ENCODE measurements at places on chromosomes 4 and X.

GRCh38 chrX:24145303-24146186, 4.0 kb upstream of the ZFX start:
- no peak for DNase-seq

- no peak for DNase-seq
Observed at GRCh38 chr4:80215449-80216052, 18.2 kb downstream of the PRDM8 start.

DNA sequence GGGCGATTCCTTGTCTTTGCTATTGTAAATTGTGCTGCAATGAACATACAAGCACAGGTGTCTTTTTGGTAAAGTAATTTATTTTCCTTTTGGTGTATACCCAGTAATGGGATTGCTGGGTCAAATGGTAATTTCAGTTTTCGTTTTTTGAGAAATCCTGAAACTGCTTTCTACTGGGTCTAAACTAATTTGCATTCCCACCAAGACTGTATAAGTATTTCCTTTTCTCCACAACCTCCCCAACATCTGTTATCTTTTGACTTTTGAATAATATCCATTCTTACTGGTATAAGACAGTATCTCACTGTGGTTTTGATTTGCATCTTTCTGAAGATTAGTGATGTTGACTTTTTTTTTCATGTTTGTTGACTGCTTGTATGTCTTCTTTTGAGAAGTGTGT, 2506.0 kb downstream of the PCDH7 start:
- DNase-seq, result no peak

DNA sequence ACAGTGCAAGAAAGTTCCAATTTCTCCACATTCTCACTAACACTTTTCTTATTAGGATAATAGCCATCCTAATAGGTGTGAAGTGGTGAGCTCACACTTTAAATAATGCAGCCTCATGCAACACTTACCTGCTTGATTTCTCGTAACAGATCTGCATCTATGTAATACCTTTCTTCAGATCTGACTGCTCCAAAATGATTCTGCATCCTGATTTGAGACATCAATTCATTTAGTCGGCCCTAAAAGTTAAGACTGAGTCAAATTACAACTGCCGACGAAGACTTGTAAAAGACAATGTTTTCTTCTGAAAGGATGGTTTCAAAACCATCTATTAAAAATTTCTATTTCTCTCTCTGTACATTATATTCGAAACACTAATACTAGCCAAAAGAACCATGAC, 30.7 kb downstream of the NUP54 start:
- DNase-seq, result no peak
